ENCODE measurements at places on chromosomes 7 and 10. TPM values are rescaled to one million over a fixed set of nuclear protein-coding genes. Genes with fewer than 3 reads are reported as not detected.

Gene SLC18A2
- 6.0 TPM for total RNA-seq

Gene FZD8
- 10.3 TPM for total RNA-seq

Gene CYP26C1
- 0.21 TPM for total RNA-seq

GRCh38 chr7:3206771-3207191 lies 94.3 kb upstream of the SDK1 start:
- peaks cover 4% of the 10 kb centered on the region for H3K27me3 ChIP-seq
- no peaks in the 10 kb centered on the region for H3K36me3 ChIP-seq

GRCh38 chr7:69763513-69763912 lies 165.2 kb downstream of the AUTS2 start:
- no peak for DNase-seq
- no peaks in the 10 kb centered on the region for H3K36me3 ChIP-seq
- peaks cover under 1% of the 10 kb centered on the region for H3K4me1 ChIP-seq
- H3K4me3 ChIP-seq = no peak overlapping the region
- H3K27ac ChIP-seq = no peak overlapping the region

DNA sequence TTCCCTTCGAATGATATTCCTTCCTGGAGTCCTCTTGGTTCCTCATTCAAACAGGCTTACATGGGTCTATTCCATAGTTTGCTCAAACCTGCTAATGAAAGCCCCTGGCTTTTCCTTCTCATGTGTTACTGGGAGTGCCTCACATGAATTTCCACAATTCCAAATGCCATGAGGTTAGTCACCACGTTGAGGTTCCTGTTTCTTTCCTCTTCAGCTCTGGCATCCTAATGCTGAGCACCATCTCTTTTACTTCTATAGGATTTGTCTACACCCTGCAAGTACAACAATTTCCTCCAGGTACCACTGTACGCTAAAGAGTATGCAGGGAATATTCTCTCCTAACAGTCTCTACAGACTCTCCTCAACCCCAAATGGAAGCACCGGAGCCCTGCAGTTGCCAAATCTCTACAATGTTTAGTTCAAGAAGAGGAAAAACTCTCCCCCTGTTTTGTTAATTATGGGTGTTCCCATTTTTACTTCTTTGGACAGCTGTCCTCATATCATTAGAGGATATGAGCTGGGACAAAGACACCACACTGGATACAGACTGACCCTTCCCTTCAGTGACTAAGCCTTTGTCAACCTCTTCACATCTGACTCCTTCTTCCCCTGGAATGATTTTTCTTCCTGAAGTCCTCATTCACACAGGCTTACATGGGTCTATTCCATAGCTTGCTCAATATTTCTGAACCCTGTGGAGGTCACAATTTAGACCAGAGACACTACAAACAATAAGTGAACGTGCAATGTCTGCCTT lies 145.8 kb upstream of the BET1 start:
- H3K27ac ChIP-seq = no peak overlapping the region
- H3K36me3 ChIP-seq = no peaks in the 10 kb centered on the region
- H3K4me1 ChIP-seq = no peaks in the 10 kb centered on the region
- no peak for DNase-seq
- H3K4me3 ChIP-seq = no peak overlapping the region
- no peaks in the 10 kb centered on the region for H3K27me3 ChIP-seq
